ENCODE measurements at places on chromosomes 12 and 14.

DNA sequence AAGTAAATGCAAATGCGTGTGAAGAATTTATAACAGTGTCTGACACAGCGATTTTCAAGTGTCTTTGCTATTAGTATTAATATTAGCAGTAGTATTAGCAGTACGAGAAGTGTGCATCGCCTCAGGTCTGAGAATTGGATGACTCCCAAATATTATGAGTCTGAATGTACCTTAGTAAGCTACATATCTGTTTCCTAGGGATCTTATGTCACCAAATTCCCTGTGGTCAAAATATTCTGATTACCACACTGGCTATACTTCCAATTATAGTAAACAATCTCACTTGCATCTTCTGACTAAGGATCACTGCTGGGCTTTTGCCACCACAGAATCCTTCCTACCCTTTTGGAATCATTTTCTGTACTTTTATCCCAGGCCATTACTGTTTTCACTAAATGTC, 396.0 kb upstream of the MIS18BP1 start:
- DNase-seq, result no peak

- no peak for DNase-seq
Measured at GRCh38 chr12:110776410-110776809, 33.7 kb upstream of the PPP1CC start.

DNA sequence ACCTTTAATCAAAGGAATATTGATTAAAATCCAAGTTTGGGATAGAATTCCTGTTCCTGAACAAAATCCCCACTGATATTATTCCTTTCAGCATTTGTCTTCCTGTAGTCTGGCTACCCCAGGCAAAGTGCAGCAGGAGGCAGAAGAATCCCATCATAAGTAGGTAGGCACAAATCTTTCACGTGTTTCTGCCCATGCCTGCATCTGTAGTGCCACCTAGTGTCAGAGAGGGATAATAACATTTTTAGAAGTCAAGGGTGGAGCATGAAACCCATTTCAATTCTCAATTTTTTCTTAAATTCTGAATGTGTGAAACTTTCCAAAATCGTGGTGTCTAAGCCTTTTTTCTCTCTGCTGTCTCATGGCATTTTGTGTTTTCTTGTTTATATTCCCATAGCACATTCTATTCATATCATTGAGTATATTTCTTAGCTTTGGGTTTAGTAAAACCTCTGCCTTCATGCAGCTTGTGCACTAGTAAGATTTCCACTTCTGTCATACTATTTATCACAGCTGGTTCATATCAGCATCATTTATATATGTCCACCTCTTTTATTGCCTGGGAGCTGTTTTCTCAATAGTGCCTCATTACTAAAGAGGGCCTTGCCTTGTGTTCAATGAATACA, 47.8 kb upstream of the RERG start:
- peak; percentile 57 for DNase-seq

GRCh38 chr12:34398706-34399630, 376.7 kb downstream of the ALG10 start:
- no peak for DNase-seq

DNA sequence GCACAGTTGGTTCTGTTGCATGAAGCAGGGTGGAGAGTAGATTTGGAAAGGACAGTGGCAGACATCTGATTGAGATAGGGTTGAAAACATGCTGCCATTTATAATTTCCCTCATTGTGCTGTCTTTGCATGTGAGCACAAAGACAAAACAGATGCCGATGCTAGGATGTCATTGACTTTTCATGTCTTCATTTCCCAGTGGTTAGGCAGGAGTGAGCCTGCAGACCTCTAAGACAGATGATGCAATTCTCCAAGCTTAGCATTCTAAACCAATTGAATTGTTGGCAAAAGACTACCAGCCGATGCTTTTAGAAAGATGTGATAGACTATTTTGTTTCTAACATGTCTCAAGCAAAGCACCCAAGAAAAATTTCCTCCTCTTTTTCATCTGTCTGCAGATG, 37.1 kb upstream of the PELI2 start:
- DNase-seq, result no peak

GRCh38 chr12:60269611-60270269, 673.9 kb downstream of the SLC16A7 start:
- DNase-seq, result no peak

Measured in NCI-H187 treated with DMSO at 0.1 percent for 48 hours (cell line).